ENCODE measurements at places on chromosomes 3 and 15.

DNA sequence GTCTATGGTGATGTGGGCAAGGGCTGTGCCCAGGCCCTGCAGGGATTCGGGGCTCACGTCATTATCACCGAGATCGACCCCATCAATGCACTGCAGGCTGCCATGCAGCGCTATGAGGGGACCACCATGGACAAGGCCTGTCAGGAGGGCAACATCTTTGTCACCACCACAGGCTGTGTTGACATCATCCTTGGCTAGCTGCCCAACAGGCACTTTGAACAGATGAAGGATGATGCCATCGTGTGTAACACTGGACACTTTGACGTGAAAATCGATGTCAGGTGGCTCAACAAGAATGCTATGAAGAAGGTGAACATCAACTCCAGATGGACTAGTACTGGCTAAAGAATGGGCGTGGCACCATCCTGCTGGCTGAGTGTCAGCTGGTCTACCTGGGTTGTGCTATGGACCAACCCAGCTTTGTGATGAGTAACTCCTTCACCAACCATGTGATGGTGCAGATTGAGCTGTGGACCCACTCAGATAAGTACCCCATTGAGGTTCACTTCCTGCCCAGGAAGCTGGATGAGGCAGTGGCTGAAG is 6.1 kb upstream of the USP8 start:
- no peak for DNase-seq

GRCh38 chr3:111594781-111595180 is 365 bp downstream of the ZBED2 start:
- no peak for DNase-seq

GRCh38 chr3:182626484-182627467 is 166.5 kb upstream of the ATP11B start:
- no peak for DNase-seq

DNA sequence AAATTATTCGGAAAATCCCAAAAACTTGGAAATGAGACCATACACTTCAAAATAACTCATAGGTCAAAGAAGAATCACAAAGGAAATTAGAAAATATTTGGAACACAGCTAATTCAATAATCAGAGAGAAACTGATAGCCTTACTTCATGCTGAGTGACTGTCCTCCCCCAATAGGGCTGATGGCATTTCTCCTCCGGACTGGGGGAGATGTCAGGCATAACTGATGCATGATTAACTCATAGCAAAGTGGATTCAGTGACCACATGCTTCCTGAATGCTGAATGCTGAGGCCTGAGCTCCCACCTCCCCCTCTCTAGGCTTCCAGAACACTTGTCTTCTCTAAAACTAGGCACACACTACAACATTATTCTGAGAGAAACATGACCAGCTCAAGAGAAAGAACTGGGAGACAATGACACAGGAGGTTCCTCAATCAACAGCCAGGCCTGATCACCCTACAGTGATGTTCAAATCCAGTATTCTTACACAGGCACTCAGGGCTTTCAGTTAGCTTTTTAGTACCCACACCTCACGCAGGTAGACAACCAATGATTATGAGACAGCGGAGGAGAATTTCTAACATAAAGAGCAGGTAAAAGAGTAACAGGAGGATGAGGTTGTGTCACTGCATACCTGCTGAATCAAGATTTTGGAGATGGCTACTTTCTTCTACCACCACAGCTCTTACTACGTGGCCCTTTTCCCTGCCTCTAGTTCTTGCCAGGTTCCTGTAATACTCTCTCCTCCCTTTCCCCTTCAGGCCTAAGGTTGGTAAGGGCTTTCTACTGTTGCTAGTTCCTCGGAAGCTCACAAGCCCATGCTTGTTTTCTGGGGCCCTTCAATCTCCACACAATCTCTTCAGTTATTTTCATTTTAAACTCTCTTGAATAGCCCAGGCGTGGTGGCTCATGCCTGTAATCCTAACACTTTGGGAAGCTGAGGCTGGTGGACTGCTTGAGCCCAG is 96.1 kb downstream of the FMN1 start:
- no peak for DNase-seq

GRCh38 chr15:70447928-70448698 is 315.2 kb downstream of the UACA start:
- DNase-seq = no peak

GRCh38 chr3:185825639-185826481 is 1.0 kb upstream of the IGF2BP2 start:
- no peak for DNase-seq

- DNase-seq = peak; percentile 2
These were observed 23.2 kb upstream of the VILL start for GRCh38 chr3:37967260-37967881.

DNA sequence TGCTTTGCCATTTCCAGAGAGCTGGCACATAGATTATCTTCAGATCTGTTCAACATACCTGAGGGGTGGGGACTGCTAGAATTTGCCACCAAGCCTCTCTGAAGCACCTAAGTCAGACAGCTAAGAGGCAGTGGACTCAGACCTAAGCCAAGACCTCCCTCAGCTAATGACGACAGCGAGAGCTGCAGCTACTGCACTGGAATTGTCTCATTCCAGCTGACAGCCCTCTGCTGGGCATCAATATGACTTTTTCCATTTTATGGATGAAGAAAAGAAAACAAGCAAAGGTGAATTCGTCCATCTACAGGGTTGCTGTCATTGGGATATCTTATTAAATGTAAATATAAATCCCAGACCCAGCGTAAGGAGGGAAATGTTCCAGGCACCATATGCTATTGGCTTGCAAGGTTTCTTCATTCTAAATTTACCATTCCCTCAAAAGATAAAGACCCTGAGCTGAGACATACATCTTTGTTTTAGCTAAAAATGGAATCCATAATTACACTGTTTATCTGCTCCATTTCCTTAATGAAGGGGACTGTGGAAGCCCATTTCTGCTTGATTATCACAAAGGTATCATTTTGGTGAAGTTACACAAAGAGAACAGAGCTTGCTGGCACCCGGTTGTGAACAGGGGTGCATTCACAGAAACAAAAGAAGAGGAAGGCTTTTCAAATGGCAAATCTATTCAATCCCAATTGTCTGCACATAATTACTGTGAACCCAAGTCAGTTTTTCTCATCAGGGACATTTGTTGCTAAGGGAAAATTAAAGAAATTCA is 85.5 kb upstream of the LRTM1 start:
- DNase-seq = no peak

GRCh38 chr15:56835718-56836171 is 82.7 kb upstream of the TCF12 start:
- DNase-seq = no peak

DNA sequence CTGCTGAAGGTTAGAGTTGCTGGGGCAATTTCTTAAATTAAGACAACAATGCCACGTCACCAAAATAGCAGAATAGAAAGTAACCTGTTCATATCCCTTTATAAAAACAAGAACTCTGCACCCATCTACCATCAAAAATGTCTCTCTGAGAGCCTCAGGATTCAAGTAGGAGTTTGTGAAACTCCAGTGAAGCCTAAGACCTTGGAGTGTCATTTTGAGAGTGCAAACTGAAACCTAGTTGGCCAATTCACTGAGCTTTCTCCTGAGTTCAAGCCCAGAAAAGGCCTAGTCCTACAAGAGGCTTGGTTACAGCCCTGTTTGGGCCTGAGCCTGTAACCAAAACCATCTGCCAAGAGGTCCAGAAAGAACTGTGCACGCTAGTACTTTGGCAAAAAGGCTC is 335.1 kb downstream of the EFHB start:
- DNase-seq = no peak

GRCh38 chr3:136792556-136793330 is 26.2 kb upstream of the SLC35G2 start:
- DNase-seq = no peak

DNA sequence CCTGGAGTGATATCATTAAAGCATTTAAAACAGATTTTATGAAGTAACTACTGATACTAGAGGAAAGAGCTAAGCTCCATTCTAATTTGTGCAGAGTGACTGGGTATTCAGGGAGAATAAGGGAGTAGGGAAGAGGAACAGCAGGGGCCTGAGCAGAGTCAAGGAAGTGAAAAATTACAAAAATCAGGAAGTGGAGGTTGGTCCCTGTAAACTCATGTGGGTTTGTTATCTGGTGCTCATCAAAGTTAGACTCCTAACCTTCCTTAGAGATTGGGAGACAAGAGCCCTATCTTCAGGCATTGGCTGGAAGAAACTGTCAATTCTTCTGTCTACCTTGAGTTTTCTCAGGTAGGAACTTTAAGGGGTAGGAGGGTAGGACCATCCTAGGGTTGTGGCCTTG is 82.5 kb downstream of the NEK11 start:
- DNase-seq = no peak

DNA sequence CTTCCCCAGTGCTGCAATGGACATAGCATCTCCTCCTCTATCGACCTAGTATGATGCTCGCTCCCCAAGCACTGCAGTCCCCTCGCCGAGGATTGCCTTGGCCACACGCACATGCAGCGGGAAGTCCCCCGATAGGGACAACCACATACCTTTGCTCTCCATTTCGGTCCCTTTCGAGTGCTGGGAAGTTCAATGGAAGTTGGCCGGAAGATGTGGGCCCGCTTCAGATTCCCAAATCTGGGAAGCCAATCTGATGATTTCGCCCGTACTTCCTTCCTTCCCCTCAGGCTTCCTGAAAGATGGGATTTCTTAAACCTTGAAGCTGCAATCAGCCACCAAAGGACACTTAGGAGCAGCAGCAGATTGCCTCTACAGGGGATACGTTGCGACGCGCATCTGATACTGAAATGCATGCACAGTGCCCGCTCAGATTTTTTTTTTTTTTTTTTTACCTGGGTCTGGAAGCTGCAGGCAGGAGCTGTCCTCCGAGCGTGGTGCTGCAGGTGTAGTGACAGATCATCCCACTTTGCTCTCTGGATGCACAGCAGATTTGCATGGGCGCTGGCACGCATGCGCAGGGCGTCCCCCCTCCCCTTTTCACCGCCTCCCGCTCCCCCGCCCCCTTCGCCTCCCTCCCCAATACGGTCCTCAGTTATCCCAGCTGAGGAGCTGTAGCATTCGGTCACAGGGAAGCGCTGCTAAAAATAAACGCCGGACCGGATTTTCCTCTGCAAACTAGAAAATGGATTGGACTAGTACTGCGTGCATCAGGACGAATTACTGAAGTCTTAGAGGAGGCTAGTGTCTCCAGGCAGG is at the start of gene FGF12:
Gene FGF12 (minus strand): TSS at position 510 of the 816 bp plus-strand sequence.
- peak; percentile 76 for DNase-seq

DNA sequence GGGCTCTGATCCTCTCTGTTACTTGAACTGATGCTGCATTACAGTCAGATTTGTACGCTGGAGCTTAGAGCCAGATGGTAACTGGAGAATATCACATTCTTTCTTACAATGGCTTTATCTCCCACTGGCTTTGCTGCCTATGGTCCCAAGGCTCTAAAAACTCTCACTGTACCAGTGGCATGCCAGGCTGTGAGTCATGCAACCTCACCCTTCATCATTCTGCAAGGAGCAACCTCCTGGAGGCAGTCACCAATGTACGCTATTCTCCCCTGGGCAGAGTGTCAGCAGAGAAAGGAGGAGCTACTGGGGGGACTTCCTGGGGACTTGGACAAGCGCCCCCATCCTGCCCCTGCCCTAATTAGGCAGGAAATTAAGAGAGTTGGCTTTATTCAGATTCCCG is 97.9 kb upstream of the EIF1B start:
- no peak for DNase-seq

DNA sequence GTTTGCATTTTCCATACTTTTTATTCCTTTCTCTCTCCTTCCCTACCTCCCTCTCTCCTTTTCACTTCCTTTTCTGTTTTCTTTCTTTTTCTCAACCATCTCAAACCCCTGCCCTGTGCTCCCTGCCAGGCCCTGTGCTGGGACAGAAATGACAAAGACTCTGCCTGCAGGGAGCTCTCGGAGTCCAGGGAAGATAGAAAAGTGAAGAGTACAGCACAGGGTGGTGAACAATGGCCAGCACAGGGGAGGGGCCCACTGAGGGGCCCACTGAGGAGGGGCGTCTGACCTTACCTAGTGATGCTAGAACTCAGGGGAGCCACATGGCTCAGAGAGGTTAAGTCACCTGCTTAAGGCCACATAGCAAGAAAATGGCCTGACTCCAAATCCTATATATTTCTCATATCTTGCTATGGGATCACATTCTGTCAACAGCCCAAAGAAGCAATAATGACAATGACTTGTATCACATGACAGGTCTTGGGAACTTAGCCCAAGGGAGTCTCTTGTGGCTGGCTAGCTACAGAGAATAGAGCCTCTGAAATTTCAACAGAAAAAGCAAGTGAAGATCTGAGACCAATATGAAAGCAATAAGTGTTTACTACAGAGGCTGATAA is 44.3 kb upstream of the ATP2B2 start:
- DNase-seq = no peak

- DNase-seq = no peak
These were observed 88.7 kb downstream of the ANKRD28 start for GRCh38 chr3:15708882-15709677.

DNA sequence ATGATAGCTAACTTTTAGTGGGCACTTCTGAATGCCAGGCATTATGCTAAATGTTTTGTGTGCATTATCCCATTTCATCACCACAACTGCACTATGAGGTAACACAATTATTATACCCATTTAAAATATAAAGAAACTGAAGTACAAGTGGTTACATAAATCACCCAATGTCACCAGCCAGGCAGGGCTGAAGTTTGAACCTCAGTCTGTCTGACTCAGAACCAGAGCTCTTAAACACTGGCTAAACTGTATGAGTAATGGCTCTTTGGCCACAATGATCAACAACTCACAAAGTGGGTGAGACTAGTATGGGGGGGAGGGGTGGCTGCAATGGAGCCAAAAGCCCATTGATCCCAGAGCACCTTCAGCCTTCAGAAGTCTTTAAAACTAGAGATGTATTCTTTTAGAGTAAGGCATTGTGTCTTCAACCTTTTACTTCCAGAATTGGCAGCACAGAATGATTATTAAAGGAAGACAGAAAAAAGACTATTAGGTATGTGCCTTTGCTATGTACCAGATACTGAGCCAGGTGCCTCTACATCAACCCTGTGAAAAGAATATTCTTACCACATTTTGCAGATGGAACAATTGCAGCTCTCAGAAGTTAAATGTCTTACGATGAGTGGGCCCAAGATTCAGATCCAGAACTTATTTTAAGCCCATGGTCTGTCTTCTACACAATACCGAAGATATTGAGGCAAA is 166.9 kb downstream of the UACA start:
- no peak for DNase-seq

- DNase-seq = no peak
These were observed 98.2 kb downstream of the ZNF609 start for GRCh38 chr15:64558460-64559179.

GRCh38 chr15:26001201-26001600 is 138.1 kb upstream of the ATP10A start:
- no peak for DNase-seq

DNA sequence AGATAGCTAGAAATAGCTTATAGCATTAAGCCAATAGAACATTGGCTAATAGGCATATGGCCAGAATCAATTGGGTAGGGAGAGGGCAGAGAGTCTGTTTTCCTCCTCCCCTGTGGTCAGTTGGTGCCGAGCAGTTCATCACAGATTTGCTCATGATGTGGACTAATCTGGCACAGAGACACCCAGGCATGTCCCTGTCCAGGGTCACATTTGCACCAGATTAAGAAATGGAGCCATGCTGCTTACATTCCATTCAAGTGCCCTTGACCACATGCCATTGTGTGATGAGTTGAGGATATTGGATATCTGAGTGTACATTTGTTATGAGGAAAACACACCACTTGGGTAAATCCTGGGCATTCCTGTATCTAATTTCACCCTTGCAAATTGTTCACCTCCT is 53.4 kb downstream of the USP13 start:
- no peak for DNase-seq
